Renal cortical epithelial cell (primary cell): ENCODE measurements at places on chromosomes 11 and 22. TPM values are rescaled to one million over a fixed set of nuclear protein-coding genes. Genes with fewer than 3 reads are reported as not detected.

DNA sequence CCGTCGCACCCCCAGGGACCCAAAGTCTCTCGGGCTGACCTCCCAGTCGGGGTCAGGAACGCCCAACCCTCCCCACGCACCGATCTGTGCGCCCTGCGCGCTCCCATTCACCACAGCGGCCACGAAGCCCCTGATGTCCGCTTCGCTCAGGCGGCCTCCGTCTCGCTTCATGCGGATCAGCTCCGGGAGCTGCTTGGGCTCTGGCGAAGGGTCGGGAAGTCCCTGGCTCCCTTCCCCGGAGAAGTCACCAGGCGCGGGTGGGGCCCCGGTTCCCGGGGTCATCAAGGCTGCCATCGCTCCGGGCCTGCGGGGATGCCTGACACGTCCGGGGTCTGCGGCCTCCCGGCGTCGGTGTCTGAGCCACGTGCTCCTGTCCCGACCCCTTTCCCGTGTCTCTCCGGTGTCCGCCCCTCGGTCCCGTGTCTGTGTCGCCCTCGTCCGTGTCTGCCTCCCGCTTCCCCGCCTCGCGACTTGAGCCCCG lies 356 bp downstream of the TYMP start:
- no peak for DNase-seq

- no peak for DNase-seq
Measured at GRCh38 chr22:48781868-48782267, 1045.8 kb downstream of the BRD1 start.

- DNase-seq = peak; percentile 99
Measured at GRCh38 chr11:100739666-100740065, 52.6 kb downstream of the ARHGAP42 start.

GRCh38 chr11:32366666-32367065 lies 68.7 kb downstream of the WT1 start:
- peak; percentile 63 for DNase-seq

Gene RIMBP3C
- total RNA-seq = under 0.01 and 0.17 TPM in 2 replicates

DNA sequence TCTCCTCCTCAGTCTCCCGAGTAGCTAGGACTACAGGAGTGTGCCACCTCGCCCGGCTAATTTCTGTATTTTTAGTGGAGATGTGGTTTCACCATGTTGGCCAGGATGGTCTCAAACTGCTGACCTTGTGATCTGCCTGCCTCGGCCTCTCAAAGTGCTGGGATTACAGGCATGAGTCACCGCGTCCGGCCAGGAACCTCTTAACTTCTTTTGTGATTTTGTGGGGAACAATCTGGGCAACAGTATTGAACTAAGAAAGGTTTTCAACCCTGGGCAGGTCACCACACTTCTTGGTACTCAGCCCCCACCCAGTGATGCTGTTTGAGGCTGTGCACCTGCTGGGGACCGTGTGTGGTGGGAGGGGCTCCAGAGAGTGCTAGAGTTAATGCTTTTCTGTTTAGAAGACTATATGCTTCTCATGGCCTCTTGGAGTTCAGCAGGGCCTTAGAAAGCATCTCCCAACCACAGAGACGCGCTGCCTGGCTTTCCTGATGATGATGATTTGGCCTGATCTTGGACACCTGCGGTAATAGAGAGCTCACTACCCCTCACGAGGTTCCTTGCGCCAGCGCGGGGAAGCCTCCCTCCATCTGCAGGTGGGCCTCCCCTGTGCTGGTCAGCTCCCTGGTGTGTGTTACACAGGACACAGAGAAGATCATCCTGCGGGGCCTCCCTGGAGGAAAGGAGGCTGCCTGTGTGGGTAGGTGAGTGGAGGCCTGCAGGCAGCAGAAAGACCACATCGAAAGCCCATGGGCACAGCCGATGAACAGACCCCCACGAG lies 1.2 kb downstream of the DENND6B start:
- no peak for DNase-seq

- peak; percentile 13 for DNase-seq
Measured at GRCh38 chr11:73013021-73013420, 129.1 kb downstream of the FCHSD2 start.

DNA sequence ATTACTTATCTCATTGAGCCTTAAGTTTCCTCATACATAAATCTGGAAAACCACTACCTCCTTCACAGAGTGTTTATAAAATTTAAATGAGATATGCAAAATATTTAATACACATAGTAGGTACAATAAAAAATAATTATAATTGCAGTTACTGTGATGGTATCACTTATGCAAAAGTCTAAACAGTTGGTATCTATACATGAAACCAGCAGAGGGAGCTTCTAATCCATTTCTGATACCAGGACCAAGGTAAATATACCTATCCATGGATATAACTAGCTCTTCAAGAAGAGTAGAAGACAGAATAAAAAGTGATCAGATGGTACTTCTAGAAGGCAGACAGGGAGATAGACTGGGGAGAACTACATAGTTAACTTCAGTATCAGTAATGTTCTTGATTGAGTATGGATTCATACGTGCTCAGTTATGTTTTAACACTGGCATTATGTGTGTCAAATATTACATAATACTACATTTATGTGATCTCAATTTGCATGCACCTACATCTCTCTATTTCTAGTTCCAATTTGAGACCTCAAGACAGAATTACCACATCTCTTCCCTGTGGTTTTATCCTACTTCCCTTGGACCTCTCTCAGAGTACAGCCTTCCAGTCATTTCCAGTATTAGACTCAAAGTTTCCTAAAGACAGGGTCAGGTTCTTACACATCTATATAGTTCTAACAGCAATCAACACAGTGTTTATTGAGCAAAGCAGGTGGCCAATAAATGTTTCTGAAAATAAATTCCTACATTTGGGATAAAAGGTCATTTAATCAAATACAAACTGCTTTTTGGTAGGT lies 13.7 kb upstream of the TSG101 start:
- DNase-seq = peak; percentile 45

Gene BIK
- 1.8 and 45.0 TPM in 2 replicates for total RNA-seq

- DNase-seq = peak; percentile 42
Measured at GRCh38 chr22:22666307-22667091, 22.1 kb downstream of the GGTLC2 start.

- DNase-seq = no peak
Measured at GRCh38 chr22:20128902-20129746, 2.5 kb upstream of the ZDHHC8 start.

Gene CLMP
- total RNA-seq = 22.7 and 48.9 TPM in 2 replicates

- no peak for DNase-seq
Measured at GRCh38 chr11:33657757-33658156, 42.9 kb downstream of the C11orf91 start.

GRCh38 chr11:115990004-115990447 lies 485.8 kb upstream of the CADM1 start:
- DNase-seq = no peak

Gene C11orf97
- 0.20 TPM in 1 of 2 replicates, not detected in the other for total RNA-seq

- DNase-seq = no peak
Measured at GRCh38 chr11:1569251-1569780, 2.8 kb downstream of the DUSP8 start.

DNA sequence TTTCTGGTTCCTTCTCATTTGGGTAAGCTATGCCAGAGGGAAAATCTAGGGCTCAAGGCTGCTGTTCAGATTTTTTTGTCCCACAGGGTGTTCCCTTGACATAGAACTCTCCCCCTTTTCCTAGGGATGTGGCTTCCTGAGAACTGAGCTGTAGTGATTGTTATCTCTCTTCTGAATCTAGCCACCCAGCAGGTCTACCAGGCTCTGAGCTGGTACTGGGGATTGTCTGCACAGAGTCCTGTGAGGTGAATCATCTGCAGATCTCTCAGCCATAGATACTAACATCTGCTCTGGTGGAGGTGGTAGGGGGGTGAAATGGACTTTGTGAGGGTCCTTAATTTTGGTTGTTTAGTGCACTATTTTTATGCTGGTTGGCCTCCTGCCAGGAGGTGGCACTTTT lies 167.3 kb upstream of the PGR start:
- no peak for DNase-seq

DNA sequence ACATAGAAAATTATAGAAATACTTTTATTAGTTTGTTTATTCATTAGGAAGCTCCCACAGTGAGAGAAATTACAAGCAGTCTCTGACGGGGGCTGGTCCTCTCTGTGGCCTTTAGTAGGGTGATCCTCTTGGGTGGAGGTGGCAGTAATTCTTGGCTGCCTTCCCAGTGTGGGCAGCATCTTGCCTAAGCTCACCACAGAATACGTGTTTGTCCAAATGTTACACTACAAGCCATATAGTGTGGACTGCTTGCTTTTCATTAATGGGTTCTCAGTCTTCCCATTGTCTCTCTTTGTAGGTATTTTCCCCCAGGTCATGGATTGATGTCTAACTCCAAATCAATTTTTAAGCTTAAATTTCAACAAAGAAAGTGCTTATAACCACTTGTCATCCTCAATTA lies 43.3 kb downstream of the ENDOD1 start:
- DNase-seq = peak; percentile 84

GRCh38 chr11:73384872-73385689 lies 8.9 kb downstream of the RELT start:
- DNase-seq = no peak

DNA sequence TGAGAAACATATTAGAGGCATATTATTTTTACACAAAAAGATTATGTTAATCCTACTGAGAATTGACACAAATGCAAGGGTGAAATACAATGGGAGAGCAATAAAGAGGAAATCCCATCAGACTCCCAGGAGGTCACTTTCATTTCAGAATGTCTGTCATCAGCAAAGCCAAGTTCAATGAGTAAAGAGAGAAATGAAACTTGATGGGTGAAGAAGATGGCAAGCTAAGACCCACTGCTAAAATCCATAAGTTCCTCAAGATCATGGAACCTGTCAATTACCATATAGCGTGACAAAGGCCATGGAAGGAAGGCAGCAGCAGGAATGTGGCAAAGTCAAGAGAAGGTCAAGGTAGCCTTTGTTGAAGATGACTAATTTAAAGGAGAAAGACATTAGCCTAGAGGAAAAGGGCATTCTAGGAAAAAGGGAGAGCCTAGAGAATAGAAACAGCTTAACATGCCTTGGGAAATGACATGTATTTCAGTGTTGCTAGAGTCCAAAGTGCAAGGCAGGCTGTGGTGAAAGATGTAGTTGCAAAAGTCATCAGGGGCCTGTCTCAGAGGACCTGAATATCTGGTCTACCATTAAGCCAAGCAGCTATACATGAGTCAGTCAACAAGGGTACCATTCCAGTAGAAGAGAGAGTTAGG lies 43.1 kb downstream of the FAM168A start:
- DNase-seq = peak; percentile 44

Gene SYCE3
- not detected in 2 replicates for total RNA-seq

Gene CHST1
- 0.10 TPM in 1 of 2 replicates, not detected in the other for total RNA-seq

GRCh38 chr22:50171319-50171964 lies 911 bp downstream of the PANX2 start:
- DNase-seq = no peak

Gene PIWIL4
- 2.1 and 3.1 TPM in 2 replicates for total RNA-seq

Gene CALCA
- not detected in 2 replicates for total RNA-seq

- peak; percentile 93 for DNase-seq
Measured at GRCh38 chr22:39316440-39317083, 2.9 kb downstream of the RPL3 start.

DNA sequence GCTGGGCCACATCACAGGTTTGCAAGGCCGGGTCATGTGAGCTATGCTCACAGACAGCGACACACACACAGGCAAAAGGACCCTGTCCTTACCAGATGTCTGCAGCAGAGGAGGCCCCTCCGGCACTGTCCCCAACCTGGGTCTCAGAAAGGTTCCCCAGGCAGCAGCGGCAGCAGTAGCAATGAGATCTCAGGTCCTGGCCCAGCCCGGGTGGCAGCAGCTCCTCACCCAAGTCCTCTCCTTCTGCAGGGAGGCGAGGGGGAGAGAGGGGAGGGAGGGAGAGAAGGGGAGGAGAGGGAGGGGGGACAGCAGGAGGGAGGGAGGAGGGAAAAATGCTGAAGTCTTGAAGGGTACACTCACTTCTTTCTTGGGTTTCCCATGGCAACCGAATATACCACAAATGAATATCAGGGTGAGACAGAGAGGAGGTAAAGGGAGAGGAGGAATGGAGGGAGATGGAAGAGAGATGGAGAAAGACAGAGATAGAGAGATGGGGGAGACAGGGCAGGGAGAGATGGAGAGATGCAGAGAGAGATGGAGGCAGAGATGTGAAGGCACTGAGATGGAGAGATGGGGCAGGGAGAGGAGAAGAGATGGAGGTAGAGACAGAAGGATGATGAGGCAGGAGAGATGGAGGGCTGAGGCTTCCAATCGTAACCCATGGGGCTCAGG lies 9.5 kb downstream of the ELFN2 start:
- no peak for DNase-seq

Gene LUZP2
- total RNA-seq = not detected in 2 replicates

- no peak for DNase-seq
Measured at GRCh38 chr11:110242188-110242587, 54.2 kb downstream of the RDX start.
